ENCODE measurements at places on chromosomes 3 and 15.

- no peak for DNase-seq
These were observed 20.0 kb upstream of the TRANK1 start for GRCh38 chr3:36964817-36965216.

GRCh38 chr3:34008191-34008590 is 209.8 kb downstream of the PDCD6IP start:
- DNase-seq = peak; percentile 70

- DNase-seq = no peak
These were observed 98.6 kb downstream of the ARNT2 start for GRCh38 chr15:80502782-80503181.

- no peak for DNase-seq
These were observed 85.9 kb downstream of the BOC start for GRCh38 chr3:113297287-113297686.

DNA sequence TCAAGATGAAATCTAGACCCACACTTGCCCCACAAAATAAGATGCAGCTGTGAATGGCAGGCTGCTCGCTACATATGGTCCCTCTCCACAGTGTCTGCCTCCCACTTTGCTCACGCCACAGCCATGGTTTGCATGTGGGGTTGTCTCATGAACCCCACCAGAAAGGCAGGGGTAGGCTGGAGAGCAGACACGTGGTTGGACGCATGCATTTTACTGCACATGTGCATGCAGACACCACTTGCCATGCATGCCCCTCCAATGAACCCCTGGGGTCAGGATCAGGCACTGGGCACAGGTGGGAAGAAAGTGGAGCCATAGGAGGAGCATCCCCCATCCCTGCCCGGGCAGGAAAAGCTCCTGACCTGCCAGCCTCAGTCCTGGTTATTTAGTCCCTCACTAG is 20.7 kb downstream of the SCN5A start:
- DNase-seq = no peak

- no peak for DNase-seq
These were observed 5.9 kb downstream of the PRSS50 start for GRCh38 chr3:46711760-46712159.

- no peak for DNase-seq
These were observed 108.7 kb downstream of the CD47 start for GRCh38 chr3:107982165-107982564.

- no peak for DNase-seq
These were observed 8.8 kb downstream of the PDCD6IP start for GRCh38 chr3:33807191-33807590.

DNA sequence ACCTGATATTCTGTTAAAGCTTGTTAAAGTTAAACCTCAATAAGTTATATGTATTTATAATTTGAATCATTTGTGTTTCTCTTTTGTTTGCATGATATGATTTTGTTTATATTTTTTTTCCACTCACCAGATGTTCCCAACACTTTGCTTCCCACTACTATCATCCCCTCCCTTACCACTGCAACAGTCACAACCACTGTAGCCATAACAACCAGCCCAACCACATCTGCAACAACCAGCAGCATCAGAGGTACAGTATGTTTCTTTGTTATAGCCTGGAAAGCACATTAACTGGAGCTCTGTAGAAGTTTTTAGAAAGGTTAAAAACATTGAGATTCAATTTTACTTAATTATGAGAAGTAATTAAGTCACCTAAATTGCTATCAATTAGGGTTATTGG is 1011.9 kb downstream of the VGLL3 start:
- no peak for DNase-seq
